ENCODE measurements at places on chromosomes 6 and 20.

DNA sequence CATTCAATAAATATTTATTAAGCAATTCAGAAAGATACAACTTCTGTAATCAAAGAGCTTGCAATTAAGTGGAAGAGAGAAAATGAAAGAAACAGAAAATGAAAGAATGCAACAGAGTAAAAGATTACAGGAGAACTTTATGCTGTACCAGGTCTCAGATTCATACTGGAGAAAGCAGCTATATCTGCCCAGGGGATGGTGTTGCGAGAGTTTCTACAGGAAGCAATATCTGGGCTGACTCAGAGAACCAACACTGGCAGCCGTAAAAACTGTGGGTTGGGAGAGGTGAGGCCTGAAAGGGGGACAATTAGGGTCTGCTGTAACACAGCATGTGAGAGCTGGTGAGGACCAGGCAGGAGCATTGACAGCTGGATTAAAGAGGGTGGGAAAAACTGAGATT, 256.7 kb upstream of the TCF21 start:
- no peak for DNase-seq

DNA sequence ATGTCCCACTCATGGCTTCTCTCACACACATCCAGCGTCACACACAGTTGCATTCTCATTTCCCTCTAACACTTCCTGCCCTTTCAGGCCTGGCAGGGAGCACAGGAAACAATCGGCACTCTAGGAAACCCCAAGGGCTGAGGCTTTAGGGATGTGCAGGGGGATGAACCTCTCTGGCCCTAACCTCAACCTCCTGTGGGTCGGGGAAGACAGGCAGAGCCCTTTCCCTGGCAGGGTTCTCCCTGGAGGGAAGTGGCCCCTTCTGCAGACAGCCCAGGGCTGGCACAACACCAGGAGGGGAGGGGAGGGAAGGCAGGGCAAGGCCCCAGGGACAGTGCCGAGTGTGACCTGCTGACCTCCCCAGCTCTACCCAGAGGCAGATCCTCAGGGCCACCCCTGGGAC, 2.7 kb downstream of the TEAD3 start:
- no peak for DNase-seq

GRCh38 chr20:22509843-22510147, 74.6 kb downstream of the FOXA2 start:
- no peak for DNase-seq

- no peak for DNase-seq
Measured at GRCh38 chr20:51303731-51304670, 238.5 kb downstream of the NFATC2 start.

GRCh38 chr20:25397821-25398220, 7.2 kb upstream of the ABHD12 start:
- no peak for DNase-seq

GRCh38 chr20:24767623-24768100, 181.4 kb upstream of the CST7 start:
- no peak for DNase-seq

DNA sequence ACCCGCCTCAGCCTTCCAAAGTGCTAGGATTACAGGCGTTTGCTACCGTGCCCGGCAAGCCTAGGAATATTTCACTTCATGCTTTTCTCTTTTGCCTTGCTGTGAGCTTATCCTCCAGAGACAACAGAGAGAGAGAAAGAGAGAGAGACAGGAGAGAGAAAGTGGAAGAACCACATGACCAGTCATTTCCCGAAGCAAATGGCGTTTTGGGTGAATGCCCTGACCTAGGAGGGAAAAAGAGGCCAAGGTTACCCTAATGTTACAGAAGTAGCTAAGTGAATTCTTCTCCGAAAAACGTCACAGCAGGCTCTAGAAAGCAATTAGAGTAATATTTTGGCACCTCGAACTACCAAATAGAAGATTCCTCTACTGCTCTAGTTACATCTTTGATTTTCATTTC, 9.1 kb downstream of the SGK1 start:
- no peak for DNase-seq

GRCh38 chr20:9996944-9997343, 37.8 kb upstream of the ANKEF1 start:
- DNase-seq = no peak

DNA sequence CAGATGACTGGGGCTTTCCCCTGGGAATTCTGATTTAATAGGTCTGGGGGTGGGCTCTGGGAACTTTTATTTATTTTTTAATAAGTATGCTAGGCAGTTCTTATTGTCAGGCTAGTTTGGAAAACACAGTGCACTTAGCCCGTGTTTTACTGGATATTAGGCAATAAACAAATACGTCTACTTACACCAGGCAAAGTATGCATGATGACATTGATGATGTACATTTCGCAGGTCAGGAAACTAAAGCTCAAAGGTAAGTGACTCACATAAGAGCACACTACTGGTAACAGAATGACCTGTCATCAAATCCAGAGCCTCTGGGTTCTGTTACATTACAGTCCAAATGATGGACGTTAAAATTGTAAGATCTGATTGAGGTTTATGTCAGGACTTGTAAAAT, 144.4 kb upstream of the EXOC2 start:
- no peak for DNase-seq

DNA sequence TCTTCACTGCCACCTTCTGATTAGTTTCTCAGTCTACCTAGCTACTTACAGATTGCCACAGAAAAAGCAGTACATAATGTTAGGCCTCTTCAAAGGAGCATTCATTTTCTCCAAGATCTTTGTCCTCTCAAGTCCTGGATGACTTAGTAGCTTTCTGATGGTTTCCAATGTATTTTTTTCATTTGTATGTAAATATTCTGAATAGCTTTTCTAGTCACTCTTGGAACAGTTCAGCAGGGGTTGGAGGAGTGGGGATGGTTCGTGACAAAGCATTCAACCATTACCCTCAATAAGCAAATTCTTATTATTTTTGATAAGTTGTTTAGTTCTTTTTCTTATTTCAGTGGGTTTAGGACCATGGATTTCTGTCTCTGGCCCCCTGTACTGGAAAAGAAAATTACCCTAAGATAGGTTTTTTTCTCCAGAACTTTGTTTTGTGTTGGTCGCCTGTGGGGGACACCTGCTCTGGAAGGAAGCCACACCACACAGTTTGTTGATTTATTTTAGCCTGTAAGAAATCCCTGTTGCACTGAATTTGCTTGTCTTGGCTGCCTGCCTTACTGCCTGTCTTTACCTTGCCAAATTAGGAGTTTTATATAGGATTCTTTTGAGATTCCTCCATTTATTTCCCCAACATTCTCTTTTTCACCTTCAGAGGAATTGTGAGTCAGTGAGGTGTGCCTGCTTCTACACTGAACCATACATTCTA, 247.9 kb downstream of the RFPL4B start:
- no peak for DNase-seq

DNA sequence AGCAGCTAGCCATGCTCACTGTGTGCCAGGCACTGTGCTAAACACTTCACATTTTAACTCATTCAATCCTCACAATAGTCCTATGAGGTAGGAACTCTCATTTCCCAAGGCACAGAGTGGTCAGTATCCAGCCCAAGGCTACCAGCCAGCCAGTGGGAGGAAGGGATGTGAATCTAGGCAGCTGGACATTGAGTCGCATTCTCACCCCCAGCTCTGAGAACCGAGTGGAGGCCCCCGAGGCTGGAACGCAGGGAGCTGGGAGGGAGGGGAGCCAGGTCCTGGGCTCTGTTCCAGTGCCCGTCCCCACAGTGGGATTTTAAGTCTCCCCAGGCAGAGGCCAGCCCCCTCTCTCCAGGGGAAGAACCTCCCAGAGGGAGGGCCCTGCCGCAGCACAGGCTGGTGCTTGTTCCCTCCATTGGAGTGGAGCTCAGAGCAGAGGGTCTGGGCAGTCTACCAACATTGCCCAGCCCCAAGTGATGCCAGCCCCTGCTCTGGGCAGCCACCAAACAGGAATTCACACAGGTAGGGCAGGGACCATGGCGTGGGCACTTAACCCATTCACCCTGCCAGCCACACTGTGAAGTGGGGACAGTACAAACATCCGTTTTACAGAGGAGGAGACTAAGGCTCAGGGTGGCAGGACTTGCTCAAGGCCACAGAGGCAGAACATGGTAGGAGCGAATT, 131.3 kb downstream of the CEBPB start:
- no peak for DNase-seq

- DNase-seq = no peak
Measured at GRCh38 chr6:147441751-147442150, 66.7 kb upstream of the SAMD5 start.

DNA sequence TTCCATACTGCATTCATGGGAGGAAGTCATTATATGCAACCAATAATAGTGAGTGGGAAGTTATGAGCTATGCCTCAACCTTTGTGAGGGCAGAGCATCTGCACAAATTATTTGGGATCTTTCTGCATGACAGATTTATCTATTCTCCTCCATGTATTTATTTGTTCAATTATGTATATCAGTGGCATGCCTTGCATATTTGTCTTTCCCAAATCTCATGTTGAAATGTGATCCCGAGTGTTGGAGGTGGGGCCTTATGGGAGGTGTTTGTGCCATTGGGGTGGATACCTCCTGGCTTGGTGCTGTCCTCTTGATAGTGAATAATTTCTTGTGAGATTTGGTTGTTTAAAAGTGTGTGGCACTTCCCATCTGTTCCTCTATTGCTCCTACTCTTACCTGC, 1246.0 kb upstream of the CITED2 start:
- no peak for DNase-seq

GRCh38 chr20:43725666-43726065, 1.1 kb downstream of the GTSF1L start:
- no peak for DNase-seq

DNA sequence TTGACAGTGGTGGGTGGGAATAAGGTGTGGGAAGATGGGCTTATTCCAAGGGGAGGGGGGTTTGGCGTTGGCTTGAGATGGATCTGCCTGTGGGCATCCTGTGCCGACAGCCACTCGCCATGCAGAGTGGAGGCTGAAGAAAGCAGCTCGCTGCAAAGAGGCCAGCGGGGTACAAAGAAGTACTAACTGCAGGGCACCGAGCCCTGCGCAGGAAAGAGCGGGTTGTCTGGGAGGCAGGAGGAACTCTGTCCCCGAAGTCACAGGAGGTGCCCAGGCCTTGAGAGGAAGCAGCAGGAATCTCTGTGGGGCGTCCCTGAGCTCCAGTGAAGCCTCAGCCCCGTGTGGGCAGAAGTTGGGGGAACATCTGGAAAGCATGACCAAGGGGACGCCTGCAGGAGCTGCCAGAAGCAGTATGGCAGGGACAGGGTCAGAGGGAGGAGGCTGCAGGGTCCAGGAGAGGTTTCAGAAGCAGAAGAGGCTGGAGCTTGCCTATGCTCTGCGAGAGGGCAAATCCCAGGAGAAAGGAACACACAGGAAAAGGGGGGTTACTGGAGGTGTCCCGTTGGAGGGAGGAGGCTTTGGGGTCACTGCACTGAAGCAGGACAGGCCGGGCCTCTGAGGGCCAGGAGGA, 77.2 kb downstream of the THBS2 start:
- DNase-seq = no peak

- no peak for DNase-seq
Measured at GRCh38 chr6:38157905-38158304, 338.4 kb downstream of the ZFAND3 start.

GRCh38 chr6:26342106-26343004, 22.6 kb upstream of the BTN3A2 start:
- DNase-seq = no peak

DNA sequence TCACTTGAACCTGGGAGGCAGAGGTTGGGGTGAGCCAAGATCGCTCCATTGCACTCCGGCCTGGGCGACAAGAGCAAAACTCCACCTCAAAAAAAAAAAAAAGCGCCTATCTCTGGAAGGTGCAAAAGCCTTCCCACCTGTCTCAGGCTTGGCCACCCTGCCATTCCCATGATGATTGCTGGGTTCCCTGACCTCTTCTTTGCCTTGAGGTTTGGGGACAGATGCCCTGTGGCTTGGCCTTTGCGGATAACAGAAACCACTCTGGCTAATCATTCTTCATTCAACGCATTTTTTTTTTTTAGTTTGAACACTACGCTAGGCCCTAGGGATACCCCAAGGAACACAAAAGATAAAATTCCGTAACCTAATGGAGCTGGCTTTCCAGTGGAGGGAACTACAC, 6.8 kb upstream of the HMGA1 start:
- DNase-seq = no peak

DNA sequence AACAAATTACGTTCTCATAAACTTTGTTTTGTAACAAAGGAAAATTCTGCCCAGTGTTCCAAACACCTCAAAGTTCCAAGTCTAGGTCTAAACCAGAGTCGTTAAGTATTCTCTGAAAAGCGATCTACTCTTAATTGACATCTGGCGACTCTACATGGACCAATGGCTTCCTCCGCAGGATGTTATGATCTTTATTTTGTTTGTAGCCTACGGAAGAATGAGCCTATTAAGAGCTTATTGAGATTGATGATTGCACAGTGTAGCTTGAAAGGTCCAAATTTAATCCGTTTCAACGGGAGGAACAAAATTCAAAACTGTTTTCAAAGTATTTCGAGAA, 61.1 kb downstream of the FAM217A start:
- no peak for DNase-seq

- no peak for DNase-seq
Measured at GRCh38 chr6:139330826-139331500, 39.2 kb upstream of the TXLNB start.

- no peak for DNase-seq
Measured at GRCh38 chr6:82072751-82073150, 174.8 kb downstream of the IBTK start.

GRCh38 chr20:63134201-63134612, 81.7 kb downstream of the YTHDF1 start:
- no peak for DNase-seq

GRCh38 chr6:154197196-154197860, 158.3 kb downstream of the OPRM1 start:
- no peak for DNase-seq

DNA sequence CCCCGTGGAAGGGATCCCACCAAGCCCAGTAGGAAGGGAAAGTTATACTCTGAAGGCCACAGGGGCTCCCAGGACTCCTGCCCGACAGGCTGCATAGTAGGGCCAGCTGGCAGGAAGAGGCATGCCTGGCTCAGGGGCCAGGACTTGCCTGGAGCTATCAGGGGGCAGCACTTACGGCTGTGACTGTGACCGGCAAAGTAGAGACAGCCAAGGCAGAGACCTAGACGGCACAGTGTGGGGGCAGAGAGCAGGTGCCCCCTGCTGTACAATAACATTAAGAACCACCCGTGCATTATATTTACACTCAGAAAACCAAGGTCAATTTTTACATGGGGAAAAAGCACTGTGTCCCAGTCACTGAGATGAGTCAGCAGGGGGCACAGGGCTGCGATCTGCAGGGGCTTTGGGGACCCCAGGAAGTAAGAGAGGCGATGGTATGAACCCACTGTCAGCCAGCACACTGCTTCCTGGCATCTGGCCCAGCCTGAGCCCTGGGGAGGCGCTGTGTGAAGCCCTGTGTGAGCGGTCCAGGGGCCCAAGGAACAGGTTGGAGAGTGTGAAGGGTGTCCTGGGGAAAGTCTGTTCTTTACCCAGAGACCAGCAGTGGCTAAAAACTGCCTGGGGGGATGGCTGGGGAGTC, 9.9 kb downstream of the CCDC167 start:
- DNase-seq = peak; percentile 14

GRCh38 chr20:36832791-36833190, 43.1 kb upstream of the TLDC2 start:
- no peak for DNase-seq

GRCh38 chr6:23394681-23395080, 731.3 kb upstream of the NRSN1 start:
- no peak for DNase-seq

- DNase-seq = no peak
Measured at GRCh38 chr6:118444796-118445195, 103.3 kb upstream of the PLN start.

- no peak for DNase-seq
Measured at GRCh38 chr6:121917263-121917829, 481.9 kb downstream of the GJA1 start.
